ENCODE measurements at places on chromosomes 1 and 21.
A peak's percentile ranks its signal among the peaks of the same experiment; 100 is the strongest.

DNA sequence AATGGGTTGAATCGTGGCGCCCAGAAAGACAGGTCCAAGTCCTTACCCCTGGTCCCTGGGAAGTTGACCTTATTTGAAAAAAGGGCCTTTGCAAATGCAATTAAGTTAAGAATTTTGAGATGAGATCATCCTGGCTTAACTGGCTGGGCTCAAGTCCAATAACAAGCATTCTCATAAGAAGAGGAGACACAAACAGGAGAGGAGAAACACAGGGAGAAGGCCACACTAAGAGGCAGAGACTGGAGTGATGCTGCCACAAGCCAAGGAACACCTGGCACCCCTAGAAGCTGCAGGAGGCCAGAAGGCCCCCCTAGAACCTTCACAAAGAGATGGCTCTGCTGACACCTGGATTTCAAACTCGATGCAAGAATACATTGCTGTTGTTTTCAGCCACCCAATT, 44.6 kb downstream of the PDPN start:
- no peak for DNase-seq

DNA sequence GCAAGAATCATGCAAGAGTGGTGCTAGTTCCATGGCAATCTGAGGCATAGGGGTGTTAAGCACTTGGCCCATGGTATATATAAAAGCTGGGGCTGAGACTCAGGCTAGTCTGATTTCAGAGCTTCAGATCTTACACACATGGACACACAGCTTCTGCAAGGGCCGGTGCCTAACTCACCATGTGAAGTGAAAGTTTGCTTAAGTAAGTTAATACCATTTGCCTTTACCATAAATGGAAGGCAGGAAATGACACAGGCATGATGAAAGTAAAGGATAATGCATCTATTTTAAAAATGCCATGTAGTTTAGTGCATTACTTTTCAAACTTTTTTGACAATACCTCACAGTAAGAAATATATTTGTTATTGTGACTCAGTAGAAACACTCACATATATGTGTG, 122.6 kb downstream of the KCNJ6 start:
- DNase-seq, result no peak

GRCh38 chr1:12001249-12001917, 17.9 kb upstream of the MIIP start:
- peak; percentile 19 for DNase-seq

GRCh38 chr1:205481218-205481617, 23.3 kb upstream of the CDK18 start:
- no peak for DNase-seq

DNA sequence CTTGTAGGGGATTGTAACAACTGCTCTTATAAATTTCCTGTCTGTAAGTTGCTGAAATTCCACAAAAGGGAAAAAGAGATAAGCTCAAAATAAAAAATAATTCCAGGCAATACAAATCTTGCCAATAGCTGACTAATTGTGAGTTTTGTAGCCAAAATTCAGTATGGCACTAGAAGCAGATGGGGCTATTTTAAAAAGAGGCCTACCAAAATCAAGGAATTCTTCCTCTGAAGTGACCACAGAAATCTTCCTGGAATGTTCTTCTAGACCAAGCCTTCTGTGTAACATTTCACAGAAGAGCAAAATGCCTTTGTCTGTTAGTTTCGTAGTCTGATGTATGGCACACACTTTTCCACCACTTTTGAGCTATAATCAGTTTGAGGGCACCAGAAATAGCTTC, 127.6 kb downstream of the CYYR1 start:
- DNase-seq, result no peak

DNA sequence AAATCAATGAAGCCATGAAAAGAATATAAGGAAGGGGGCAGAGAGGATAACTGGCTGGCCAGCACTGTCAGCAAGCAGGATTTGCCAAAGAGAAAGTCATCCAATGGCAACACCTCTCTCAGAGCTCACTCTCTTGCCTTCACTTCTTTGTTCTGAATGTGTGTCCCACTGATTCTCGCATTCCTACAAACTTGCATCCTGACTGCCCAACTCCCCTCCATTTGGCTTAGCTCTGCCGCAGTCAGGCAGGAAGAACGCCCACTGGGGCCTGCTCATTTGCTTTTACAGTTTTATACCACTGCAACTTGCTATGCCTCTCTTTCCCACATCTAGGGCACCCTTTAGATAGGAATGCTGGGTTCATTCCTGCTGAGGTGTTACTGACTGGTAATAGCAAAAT, 364.2 kb upstream of the ST6GALNAC5 start:
- DNase-seq, result no peak

Measured in CD4-positive, alpha-beta memory T cell (primary cell).